ENCODE measurements at places on chromosomes 11 and 22.

GRCh38 chr11:77392842-77393241 lies 81.1 kb downstream of the PAK1 start:
- no peak for DNase-seq

DNA sequence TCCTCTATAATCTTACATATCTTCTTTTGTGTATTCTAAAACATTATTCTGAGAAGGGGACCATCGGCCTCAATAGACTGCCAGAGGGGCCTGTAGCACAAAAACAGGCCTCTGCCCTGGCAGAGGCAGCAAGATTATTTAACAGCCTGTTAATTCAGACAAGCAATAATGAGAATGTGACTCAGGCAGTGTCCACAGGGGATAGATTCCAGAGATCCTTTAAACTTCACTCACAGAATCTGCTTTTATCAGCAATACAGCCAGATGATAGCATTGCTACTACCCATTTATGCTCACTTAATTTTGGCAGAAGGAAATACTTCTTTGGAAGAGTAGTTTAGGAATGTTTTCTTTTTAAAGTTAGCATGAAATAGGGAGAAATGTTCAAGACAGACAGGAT lies 44.9 kb downstream of the AAMDC start:
- no peak for DNase-seq

DNA sequence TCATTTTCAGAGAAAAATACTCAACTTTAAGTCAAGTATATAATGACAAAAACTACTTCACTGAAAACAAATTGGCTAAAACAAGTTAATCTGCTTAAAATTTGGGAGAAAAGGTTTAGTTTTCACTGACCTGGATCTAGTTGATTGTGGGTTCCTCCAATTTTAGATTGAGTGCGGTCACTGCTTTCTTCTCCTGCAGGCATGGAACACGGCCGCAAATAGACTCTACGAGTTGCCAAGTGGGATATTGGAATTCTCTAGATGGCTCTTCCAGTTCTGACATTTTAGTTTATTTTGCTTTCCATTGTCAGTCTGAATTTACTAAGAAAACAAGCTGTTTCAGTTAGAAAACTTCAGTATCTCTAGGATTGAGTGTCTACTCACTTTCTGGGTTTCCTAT lies 12.3 kb downstream of the OR4C5 start:
- DNase-seq, result no peak

- DNase-seq, result no peak
Measured at GRCh38 chr11:64056213-64056785, 20.6 kb downstream of the FLRT1 start.

DNA sequence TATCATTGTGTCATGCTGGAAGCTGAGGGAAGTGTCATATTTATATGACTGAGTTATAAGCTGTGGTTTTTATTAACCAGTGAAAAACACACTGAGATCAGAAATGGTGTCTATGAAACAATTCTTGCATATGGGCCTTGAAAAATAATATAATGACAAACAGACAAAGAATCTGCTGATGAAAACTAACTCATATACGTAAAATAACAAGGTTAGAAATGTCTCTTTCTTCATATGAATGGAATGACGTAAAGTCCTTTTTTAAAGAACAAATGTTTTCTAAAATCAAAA lies 48.8 kb upstream of the PHF21B start:
- no peak for DNase-seq

GRCh38 chr11:126890561-126890960 lies 110.0 kb downstream of the KIRREL3 start:
- DNase-seq, result no peak

DNA sequence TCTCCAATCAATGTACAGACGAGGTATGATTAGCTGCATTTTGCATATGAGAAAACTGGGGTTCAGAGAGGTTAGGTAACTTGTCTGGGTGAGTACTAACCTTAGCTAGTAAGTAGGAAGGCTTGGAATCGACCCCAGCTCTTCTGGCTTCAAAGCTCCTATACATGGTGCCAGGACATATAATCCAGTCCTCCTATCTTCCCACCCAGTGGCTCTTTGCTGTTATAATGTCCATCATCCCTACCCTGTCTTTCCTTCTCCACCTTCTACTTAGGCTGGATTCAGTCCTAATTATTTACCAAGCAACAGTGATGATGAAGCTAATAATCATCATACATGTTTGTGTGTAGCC lies 20.0 kb downstream of the EHF start:
- no peak for DNase-seq

DNA sequence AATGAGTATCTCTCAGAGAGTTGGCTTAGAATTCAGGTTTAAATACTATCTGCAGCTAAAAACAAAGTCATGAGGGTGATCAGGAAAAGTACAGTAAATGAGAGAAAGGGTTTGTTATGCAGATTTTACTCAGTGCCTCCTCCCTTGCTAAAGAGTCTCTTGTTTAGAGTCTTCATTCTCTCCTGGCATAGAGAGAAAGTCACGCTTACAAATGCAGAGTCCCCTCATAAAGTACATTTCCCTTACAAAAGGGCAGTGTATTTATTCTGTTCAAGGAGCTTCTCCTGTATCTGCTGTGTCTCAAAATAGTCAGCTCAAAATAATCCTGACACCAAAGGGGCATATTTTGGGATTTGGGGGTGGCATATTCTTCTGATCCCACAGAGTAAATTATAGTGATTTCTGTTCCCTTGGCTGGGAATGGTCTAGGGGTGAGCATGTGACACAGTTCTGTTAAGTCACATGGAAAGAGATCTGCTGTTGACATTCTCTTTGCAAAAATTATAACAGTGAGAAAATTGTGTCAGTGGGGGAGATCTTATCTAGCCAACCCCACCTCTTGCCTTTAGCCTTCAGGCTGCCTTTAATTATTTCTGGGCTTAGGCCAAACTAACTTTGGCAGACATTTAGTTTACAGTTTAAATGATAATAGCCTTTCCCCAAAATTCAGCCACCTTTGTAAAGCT lies 102.9 kb downstream of the MTNR1B start:
- DNase-seq, result no peak

- DNase-seq, result peak; percentile 78
Measured at GRCh38 chr11:65575568-65576231, at the start of gene EHBP1L1. Gene EHBP1L1, plus strand, starts transcription at chr11:65576053. Its CDS starts 250 bp downstream, at chr11:65576303.

DNA sequence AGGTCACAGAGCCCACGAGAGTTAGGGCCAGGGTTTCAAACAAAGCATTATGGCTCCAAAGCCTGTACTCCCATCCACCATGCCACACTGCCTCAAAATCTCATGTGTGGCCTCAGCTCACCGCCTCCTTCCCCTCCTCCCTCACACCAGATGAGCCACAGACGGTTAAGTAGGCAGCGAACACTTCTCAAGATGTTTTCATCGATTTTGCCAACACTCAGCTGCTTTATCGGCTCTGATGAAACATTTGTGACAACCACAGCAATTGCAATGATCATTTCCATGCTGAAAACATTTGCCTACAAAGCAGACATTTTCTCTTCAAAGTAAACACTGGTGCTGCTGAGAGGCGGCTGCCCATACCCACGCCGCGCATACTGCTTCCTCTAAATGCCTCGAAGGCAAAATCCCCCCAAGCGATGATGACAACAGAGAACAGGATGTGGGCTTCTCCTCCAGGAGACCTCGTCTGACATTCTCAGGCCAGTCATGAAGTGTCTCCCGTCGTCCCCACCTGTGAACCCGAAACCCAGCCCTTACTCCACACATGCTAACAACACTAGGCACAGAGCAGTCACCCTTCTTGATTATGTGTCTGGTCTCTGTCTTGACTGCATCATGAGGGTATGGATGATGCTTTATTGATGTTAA lies 599.2 kb downstream of the SOX6 start:
- DNase-seq, result no peak

All from activated CD4-positive, alpha-beta T cell treated with anti-CD3 and anti-CD28 coated beads, Interleukin-2, amount 50 U/mL, for 4 hours (primary cell).